ENCODE measurements at places on chromosomes 3 and 15.

DNA sequence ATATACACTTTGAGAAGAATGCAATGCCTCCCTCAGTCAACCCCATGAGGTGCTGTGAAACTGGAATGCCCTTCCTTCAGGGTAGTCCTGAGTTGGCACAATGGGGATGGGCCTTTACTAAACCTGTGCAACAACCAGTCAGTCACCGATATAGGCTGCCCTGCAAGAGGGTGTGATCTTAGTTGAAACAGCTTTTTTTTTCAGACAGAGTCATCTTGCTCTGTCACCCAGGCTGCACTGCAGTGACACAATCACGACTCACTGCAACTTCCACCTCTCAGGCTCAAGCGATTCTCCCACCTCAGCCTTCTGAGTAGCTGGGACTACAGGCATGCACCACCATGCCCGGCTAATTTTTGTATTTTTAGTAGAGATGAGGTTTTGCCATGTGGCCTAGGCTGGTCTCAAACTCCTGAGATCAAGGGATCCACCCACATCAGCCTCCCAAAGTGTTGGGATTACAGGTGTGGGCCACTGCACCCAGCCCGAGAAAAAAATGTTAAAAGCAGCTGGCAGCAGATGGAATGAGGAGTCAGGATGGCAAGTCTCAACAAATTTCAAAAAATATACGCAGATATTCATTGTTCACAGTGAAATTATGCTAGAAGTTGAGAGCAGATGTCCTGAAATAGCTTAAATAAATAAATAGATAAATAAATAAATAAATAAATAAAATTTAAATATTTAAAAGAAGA, 31.8 kb downstream of the MYO5A start:
- no peak for DNase-seq

- no peak for DNase-seq
These were observed 20.3 kb downstream of the SLCO2A1 start for GRCh38 chr3:134009345-134010000.

- DNase-seq = no peak
These were observed 109.9 kb downstream of the TLE3 start for GRCh38 chr15:69987492-69988489.

GRCh38 chr15:31338879-31339557, 12.4 kb downstream of the KLF13 start:
- no peak for DNase-seq

DNA sequence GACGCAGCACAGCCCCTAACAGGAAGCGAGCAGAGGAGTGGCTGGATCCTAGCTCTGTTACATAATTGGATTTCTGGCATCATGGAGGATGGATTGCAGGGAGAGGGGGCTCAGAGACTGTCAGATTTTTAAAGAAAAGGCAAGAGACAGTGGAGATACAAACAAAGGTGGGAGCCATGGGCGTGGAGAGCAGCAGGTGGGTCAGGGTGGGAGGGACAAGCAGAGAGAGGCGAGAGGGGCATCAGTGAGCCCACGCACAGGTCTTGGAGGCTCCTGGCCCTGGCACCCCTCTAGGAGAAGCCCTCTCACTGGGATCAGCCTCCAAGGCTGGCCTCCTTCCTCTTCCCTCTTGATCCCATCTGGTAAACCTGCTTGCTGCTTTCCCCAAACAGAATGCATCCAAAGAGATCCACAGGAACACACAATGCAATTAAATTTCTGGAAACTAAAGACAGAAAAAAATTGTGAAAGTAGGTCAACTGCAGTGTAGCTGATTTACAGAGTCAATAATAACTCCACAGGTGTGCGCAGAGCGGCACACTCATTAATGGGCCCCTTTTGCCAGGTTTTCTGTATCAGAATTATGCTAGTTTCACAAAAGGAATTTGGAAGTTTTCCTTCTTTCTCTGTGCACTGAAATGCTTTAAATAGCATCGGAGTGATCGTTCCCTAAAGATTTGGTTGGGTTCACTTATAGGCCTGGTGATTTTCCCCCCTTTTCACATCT, 66.1 kb downstream of the LSM3 start:
- DNase-seq = no peak

DNA sequence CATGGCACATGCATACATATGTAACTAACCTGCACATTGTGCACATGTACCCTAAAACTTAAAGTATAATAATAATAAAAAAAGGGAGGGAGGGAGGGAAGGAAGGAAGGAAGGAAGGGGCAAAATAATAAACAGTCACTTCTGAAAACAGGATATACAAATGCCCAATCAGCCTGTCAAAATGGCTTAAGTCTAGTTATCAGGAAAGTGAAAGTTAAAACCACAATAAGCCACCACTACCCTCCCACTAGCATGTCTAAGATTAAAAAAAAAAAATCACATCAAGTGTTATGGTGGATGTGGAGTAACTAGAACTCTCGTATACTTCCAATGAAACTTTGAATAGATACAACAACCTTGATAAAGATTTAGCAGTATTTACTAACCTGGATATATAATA, 145.6 kb upstream of the GMNC start:
- DNase-seq = no peak

DNA sequence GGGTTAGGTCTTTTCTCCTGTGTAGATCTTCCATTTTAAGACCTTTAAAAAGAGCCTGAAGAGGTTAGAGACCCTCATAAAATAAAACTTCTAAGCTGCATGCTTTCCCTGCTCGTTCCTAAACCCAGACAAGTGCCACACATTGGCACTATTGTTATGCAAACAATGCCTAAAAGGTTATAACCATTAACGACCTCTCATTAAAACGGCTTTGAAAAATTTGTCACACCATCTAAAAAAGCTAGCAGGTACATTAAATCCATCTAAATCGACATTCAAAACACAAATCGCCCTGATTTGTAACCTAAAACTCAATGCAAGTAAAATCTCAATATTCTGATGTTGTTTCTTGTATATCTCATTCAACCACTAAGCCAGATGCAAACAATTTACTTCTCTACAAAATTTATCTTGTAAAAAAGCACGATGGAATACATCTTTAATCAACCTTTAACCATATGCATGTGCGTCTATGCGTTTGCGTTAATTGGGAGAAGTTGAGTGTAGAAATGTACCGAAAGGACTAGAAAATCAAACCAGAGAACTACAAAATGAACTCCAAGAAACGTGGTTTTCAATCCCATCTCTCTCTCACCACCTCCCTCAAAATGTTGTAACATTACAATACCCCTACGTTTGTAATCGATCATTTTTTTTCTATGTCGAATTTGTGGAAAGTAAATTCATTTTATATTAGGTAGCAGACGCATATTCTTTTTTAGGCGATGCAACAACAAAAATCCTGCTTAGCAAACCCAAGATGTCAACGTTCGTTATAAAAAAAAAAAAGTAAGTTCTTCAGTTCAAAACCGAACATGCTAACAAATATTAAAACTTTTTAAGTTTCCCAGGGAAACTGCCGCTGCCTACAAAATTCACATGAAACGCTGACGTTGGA, 1.2 kb downstream of the ALDH1A2 start:
- DNase-seq = no peak

DNA sequence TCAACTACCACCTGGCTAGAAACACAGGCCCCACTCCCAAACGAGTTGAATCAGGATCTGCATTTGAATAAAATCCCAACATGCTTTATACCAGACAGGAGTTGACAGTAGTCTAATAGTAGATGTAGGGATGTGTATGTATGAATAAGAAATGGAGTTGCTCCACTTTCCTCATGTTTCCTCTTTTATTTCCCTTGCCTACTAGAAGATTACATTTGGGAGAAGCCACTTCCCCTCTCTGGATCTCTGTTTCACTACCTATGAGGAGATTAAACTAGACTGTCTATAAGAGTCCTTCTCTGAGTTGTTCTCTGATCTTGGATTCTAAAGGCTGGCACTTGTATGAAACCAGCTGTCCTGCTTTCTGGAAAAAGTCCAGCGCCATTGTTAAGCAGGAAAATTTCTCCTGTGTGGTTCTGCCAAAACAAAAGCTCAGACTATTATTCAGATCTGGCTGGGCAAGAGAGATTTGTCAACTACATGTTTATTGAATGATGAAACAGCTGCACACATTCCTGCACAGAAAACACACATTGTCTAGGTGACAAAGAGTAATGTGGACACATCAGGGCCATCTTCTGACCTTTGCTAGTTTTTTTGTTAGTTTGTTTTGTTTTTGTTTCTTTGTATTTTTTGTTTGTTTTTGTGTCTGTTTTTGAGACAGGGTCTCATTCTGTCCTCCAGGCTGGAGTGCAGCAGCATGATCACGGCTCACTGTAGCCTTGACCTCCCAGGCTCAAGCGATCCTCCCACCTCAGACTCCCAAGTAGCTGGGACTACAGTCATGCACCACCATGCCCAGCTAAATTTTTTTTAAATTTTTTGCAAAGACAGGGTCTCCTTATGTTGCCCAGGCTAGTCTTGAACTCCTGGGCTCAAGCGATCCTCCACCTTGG, 29.9 kb downstream of the ACP3 start:
- DNase-seq = no peak

DNA sequence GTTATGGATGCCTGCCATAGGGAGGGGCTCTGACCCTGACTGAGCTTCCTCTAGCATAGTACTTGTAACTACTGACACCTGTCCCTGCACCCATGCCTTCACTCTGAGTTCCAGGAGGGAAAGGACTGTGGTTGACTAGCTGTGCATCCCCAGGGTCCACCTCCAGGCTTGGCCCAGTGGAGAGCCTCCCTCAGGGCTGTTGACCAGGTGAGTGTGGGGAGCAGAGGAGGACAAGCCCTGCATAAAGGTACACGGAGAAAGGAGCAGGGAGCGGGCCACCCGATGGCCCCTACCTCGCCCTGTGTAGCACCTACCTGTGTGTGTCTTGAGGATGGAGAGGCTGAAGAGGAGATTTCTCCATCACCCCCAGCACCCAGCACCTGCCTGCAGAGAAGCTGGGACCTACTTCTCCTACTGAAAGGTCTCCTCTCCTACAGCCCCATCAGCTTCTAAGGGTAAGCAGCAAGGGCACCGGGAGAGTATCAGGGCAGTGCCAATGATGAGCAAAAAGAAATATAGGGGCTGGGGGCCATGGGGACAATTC, 6.7 kb upstream of the LTF start:
- DNase-seq = no peak

- DNase-seq = no peak
These were observed 2.4 kb downstream of the ANPEP start for GRCh38 chr15:89812011-89812846.

GRCh38 chr3:142863930-142864920, 24.7 kb downstream of the PCOLCE2 start:
- DNase-seq = no peak

DNA sequence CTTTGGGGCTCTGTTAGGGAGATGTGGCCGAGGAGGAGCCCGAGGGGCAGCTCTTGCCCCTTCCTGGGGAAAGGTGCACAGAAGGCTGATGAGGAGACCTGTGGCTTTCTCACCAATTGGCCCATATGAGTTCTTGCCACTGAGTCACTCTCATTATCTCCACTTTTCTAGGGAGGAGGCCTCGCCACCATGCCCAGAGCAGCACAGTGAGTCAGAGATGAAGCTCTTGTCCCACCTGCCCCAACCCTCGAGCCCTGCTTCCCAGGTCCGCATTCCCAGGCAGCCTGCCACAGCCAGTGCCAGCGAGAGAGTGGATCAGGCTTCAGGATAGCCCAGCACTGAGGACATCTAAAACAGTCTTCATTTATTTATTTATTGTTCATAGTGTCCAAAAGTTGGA, 53.5 kb downstream of the AMOTL2 start:
- DNase-seq = no peak

DNA sequence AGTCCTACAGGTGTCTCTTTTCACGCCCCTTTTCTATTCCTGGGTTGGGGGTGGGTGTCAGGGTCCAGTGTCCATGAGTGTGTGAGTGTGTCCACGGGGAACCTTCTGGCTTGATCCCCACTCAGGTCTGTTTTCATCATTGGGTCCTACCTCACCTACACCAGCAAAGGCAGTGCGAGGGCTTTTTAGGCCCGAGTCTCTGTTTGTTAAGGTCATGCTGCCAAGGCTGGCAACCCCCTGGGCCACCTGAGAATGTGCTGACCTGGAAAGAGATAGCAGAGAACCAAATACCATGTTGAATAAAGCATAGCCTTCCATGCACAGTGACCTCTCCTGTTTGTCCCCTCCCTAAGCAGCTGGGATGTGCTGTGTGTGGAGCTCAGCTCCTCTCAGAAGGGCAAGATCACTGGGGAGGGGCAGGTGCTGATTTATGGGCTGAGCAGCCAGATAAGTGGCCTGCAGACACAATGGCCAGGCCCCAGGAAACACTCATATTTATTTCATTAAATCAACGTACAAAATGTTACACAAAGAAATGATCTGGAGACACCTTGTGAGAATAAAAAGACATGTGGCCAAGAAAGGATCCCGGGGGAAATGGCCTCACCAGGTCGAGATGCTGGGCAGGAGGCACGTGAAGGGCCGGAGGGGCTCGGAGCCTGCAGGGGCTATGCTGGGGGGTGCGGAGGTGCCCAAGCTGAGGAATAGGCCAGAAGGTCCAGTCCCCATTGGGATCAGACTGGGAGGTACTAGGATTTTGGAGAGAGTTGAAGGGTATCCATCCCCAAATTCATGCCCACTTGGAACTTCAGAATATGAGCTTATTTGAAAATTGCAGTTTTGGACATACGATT, 36.1 kb downstream of the RAB6B start:
- DNase-seq = no peak

DNA sequence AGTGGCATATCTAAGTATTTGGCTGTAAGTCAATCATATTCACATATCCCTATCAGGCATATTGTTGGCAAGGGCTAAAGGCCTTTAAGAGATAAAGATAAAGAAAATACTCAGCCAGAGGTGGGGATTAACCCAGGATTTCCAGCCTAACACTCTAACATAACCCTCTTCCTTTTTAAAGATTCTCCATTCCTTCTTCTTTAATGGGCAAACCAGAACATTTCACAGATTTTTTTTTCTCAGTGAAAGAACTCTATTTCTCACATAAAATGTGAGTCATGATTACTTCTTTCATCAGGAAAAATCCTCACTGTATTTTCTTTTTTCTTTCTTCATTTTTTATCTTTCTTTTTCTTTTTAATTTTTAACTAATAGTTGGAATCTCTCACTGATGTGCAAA, 200.4 kb downstream of the NR1D2 start:
- no peak for DNase-seq

DNA sequence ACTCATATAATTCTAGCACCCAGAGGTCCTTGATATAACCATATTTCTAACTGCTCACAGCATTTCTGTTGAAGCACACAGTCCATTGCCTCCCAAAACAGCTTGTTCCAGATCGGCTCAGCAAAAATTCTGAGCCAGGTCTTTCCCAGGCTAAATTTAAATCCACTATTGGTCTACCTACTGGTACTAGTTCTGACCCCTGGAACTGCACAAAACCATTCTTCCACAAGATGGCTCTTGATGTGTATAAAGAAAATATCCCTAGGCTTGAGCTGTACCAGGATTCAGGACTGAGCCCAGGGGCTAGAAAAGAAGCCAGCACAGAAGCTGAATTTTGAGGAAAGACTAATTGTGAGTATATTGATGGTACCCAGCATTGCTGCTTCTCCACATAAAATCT, 75.4 kb upstream of the ABHD17C start:
- DNase-seq = no peak

- no peak for DNase-seq
These were observed 42.9 kb downstream of the PXYLP1 start for GRCh38 chr3:141274411-141275031.

DNA sequence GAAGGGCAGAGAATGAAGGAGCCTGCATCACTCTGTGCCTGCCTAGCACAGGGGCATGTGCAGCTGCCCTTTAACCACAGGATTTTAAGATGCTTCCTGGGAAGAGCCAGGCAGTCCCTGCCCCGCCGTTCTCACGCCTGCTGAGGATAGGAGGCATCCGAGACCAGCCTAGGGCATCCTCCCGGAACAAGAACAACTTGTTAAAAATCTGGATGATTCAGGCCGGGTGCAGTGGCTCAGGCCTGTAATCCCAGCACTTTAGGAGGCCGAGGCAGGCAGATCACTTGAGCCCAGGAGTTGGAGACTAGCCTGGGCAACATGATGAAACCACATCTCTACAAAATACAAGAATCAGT, 15.2 kb downstream of the NRROS start:
- DNase-seq = no peak
